ENCODE measurements at places on chromosomes 3 and 15. TPM values are rescaled to one million over a fixed set of nuclear protein-coding genes. Genes with fewer than 3 reads are reported as not detected.

Gene IL1RAP
- total RNA-seq, result 3.2 TPM

Gene MRPS25
- total RNA-seq, result 17.6 TPM

Gene CCR8
- total RNA-seq, result not detected

Gene NMNAT3
- total RNA-seq, result 17.1 TPM

Gene GP5
- total RNA-seq, result 0.31 TPM
